Activated CD4-positive, alpha-beta T cell treated with anti-CD3 and anti-CD28 coated beads, Interleukin-2, amount 50 U/mL, for 4 hours (primary cell): ENCODE measurements at places on chromosomes 2 and 18.

DNA sequence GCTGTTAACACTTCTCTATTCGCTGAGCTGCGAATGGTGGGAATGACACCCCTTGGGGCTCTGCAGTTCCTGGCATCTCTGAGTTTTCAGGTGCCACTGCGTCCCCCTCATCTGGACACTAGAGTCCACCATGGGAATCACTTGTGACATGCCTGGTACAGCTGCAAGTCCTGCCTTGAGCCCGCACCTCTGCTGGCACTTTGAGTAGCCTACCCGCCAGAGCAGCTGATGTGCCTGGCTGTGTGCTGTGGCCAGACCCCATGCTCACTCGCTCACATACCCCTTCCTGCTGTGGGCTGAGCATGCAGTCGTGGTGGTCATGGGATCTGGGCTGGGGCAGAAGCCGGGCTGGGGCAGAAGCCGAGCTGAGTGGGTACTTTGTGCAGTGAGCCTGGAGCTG is 117.6 kb downstream of the RND3 start:
- no peak for DNase-seq

DNA sequence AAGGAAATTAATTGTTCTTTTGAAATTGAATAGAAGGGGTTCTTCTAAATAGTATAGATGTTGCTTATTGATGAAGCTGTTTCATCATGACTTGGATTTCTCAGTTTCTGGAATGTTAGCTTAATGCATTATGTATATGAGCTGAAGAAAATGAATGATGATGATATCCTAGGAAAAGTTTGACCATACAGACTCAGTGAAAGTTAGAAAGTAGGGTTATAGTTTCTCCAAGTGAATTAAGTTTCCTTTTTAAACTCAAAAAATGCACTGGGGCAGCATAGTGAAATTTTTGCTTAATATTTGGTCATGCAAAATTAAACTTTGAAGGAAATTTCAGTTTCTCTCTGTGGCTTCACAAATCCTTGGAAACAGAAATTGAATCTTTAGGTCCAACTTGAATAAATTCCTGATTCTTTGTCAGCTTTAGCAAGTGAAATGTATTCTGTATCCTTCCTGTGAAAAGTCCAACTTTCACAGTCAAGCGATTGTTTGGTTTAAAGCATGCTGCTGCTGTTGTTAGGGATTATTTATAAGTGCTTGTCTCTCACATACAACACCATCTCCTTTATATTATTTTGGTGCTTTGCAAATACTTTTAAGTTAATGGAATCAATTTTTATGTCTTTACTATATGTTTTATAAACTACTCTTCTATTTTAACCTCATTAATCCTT is 78.2 kb downstream of the PIK3C3 start:
- no peak for DNase-seq

DNA sequence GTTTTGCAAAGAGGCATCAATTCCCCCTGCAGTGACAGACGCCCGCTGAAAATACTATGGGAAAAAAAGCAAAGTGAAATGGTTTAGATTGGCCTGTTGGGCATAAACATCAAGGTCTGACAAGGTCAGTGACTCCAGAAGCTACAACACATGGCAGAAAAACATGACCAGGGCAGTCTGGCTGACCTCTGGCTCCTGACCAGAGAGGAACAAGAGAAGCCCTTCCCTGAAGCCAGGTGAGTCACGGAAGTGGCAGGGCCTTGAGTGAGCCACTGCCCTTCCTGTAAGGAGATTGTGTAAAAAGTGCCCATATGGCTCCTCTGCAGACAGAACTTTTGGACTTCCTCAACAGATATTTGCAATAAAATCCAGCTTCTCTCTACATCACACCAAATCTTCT is 72.0 kb downstream of the DNER start:
- no peak for DNase-seq

GRCh38 chr2:113124181-113124961 is 3.0 kb upstream of the IL1RN start:
- DNase-seq: no peak

- DNase-seq: no peak
Measured at GRCh38 chr2:15271276-15271675, 289.9 kb downstream of the NBAS start.

DNA sequence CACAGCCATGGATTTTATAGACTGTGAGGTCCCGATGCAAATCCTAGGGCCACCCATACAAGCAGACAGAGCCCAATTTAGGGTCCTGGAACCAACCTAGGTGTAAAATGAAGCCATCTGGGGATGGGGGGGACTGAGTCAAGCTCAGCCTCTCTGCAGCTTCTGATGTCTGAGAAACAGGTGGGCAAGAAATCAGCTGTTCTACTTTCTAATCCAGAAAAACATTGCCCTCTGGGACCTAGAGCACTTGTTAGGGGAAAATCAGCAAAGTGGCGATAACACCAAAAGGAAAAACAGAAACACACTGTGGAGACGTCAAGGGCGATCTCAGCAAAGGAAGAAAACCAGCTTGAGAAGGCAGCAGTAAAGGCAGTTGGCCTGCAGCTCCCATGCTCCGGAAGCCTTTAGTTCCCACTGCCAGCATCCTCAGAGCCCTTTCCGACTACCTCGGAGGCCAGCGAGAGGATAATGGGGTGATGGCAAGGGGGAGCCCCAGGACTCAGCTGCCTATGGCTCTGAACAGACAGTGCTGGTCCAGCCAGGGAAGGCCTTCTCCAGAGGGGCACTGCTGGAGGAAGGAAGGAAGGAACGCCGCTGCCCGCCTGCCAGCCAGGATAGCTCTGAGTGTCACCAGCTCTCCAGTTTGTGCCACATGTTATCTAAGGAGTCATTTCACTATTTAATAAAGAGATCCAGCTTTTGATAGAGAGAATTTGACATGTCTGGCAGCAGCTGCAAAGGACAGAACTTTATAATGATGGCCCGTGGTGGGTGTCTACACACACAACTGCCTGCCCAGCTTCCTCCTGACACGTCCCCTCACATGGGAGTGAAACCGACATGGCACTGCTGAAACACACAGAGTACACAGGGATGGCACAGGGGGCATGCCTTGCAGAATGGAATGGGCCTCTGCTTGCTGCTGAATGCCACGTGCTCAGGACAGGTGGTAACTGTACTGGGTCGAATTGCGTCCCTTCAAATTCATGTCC is 37.7 kb downstream of the HS1BP3 start:
- DNase-seq: no peak

DNA sequence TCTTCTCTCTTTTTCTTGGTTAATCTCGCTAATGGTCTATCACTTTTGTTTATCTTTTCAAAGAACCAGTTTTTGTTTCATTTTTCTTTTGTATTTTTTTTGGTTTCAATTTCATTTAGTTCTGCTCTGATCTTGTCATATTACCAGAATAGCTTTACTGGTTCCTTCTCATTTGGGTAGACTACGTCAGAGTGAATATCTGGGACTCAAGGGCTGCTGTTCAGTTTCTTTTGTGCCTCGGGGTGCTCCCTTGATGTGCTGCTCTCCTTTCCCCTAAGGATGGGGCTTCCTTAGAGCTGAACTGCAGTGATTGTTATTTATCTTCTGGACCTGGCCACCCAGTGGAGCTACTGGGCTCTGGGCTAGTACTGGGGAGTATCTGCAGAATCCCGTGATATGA is 29.4 kb upstream of the IL1RN start:
- DNase-seq: no peak

DNA sequence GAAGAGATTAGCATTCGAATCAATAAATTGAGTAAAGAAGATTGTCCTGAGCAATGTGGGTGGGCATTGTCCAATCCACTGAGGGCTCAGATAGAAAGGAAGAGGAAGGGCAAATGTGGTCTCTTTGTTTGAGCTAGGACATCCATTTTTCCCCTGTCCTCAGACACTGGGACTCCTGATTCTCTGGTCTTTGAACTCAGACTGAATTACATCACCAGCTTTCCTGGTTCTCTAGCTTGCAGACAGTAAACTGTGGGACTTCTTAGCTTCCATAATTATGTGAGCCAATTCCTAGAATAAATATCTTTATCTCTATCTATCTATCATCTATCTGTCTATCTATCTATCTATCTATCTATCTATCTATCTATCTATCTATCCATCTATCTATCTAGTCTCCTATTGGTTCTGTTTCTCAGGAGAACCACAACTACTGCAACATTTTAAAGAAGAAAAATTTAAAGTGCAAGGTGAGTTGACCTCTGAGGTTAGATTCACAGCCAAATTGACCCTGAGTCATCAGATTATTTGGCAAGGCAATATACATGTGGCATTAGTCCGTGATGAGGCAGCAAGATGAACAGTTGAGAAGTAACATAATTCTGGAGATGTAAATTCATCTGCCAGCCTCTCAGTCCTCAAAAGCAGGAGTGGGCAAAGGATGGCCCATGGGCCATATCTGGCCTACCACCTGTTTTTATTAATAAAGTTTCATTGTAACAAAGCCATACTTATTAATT is 191.4 kb downstream of the PDE11A start:
- no peak for DNase-seq

DNA sequence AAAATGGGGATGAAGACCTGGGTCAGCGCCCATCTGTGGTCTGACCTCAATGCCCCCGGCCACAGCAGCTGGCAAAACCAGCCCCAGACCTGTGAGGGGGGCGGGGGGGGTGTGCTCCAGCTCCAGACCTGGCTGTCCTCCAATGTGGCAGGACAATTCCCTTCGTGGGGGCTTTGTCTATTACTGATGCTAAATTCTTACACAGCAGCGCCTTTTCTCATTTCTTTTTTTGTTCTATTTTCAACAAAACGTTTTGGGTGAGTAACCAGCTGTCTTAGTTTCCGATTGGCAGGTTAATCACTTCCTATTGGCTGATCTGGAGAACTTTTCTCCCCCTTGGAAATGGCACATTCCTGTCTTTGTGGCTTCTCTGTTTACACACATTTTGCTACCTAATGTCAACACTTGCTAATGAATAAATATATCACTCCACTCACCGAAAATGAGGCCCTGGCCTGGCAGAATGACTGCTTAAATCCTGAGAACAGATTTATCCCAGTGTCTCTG is 4.4 kb downstream of the SMAD7 start:
- no peak for DNase-seq
